ENCODE measurements at places on chromosomes 5 and 9.

DNA sequence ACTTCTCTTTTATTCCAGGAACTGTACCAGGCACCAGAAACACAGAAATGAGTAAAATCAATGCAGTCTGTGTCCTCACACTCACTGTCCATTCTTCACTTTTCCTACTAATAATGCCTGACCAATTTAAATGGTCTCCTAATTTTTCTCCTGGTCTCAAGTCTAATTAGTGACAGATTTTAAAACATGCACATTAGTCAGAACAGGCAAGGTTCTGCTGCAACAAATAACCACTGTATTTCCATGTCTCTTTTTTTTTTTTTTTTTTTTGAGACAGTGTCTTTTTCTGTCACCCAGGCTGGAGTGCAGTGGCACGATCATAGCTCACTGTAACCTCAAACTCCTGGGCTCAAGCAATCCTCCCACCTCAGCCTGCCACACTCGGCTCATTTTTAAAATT, 99.6 kb downstream of the CEMIP2 start:
- DNase-seq = no peak

DNA sequence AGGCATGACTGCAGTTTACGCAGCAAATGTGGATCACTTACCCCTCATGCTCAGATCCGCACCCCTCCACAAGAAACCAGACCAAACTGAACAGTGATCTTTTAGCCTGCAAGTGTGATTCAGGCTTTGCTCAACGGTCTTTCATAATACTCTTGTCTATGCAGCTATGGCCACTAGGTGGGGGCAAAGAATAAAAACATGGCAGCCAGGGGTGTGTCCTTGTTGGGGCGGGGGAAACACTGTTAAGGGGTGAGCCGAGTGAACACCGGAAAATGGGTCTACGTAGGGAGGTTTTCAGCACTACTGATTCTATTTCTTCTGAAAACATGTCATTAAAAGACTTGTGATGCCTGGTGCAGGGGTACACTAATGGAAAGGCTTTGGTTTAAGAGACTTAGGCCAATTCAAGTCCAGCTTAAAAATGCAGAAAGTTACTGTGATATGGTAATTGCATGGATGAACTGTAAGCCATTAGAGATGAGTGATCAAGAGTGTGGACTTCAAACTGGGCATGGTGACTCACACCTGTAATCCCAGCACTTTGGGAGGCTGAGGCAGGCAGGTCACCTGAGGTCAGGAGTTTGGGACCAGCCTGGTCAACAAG, 49.9 kb upstream of the GPR151 start:
- peak; percentile 46 for DNase-seq

GRCh38 chr5:1787472-1788047, 12.1 kb downstream of the MRPL36 start:
- DNase-seq = no peak

GRCh38 chr5:170421826-170422225, 32.7 kb upstream of the KCNMB1 start:
- no peak for DNase-seq

GRCh38 chr9:86732514-86733171, 214.7 kb downstream of the GAS1 start:
- no peak for DNase-seq

- DNase-seq = no peak
Observed at GRCh38 chr5:35339616-35340100, 109.4 kb upstream of the PRLR start.

GRCh38 chr5:2310946-2311345, 428.2 kb upstream of the IRX4 start:
- DNase-seq = no peak

GRCh38 chr9:89839449-89839848, 234.6 kb downstream of the GADD45G start:
- no peak for DNase-seq

GRCh38 chr5:79886925-79887655, 104.0 kb downstream of the MTX3 start:
- no peak for DNase-seq

DNA sequence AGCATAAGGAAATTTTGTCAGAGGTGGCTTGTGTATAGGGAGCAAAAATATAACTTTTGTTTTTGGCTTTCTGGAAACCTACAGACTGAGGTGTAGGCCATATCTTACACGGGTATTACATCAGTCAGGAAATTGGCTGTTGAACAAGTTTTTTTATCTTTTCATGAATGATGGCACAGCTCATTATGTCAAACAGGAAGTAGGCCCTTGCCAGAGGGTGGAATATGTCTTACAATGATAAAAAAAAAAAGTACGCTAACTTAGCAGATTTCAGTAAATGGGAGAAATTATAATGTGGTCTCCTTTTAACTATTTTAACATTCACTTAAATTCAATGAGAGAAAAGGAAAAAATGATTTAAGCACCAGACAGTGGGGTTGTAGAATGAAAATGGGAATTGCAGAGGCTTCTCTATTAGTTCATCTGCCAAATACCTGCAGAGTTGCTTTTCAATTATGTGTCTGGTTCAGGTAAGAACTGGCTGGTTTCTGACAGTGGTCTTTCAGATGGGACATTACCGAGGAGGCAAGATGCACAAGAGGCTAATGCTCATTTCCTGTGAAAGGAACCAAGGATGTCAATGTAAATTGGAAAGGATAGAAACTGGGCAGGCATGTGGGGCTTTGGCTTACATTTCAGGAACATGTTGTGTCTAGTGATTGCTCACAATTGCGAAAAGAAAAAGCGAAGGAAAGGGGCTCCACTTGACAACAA, 169.9 kb downstream of the NNT start:
- no peak for DNase-seq

GRCh38 chr9:110619831-110620230, 40.3 kb upstream of the SVEP1 start:
- DNase-seq = no peak

DNA sequence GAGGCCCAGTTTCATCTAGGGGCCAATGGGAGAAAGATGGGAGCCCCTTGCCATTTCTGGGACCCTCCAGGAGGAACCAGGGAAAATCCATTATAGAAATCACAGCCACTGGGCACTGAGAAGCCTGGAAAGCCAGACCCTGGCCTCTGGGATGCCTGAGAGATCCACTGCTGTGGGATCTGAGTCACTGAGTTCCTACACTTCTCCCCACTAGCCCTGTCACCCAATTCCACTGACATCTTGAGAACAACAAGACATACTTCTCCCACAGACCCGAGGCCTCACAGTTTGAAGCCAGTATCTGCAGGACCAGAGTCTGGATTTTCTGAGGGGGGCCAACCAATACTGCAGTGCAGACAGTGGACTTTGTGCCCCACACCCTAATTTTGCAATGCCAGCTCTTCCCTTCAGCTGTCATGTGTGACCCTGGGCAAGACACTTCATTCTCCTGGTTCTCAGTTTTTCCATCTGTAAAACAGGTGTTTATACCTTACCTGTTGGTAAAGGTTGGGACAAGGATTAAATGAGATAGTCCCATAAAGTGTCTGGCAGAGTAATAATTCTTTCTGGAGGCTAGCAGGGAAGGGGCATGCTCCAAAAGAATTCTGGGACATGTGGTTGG, 46.5 kb downstream of the CXXC5 start:
- no peak for DNase-seq

DNA sequence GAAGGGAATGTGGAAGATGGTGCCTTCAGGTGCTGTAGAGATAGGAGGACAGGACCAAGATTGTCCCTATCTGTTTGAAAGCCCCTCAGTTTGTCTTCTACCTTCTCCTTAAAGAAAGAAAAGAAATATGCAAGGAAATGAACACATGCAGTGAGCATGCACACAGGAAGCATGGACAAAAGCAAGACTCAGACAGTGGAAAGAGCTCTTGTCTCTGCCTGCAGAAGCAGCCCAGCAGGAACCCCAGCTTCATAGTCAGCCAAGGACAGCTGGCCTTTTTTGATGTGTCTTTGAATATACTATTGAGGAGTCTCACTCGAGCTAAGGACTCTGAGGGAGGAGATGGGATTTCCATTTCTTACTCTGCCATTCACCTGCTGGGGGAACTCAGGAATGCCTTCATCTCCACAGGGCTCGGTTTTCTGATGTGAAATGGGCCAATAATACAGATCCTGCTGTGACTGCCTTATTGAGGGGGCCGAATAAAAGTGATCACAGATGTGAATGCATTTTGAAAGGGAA, 132.5 kb upstream of the ADRA1B start:
- no peak for DNase-seq

GRCh38 chr9:112887381-112887780, 3.3 kb downstream of the SLC46A2 start:
- no peak for DNase-seq

GRCh38 chr5:60494635-60495034, 205.3 kb downstream of the DEPDC1B start:
- no peak for DNase-seq

- DNase-seq = no peak
Observed at GRCh38 chr9:130897848-130898551, 1.4 kb upstream of the QRFP start.

GRCh38 chr9:82549174-82549821, 513.6 kb downstream of the RASEF start:
- DNase-seq = no peak
